Right lung (tissue), 10 donors: ENCODE measurements at places on chromosomes 7 and 10. TPM values are rescaled to one million over a fixed set of nuclear protein-coding genes. Genes with fewer than 3 reads are reported as not detected.

DNA sequence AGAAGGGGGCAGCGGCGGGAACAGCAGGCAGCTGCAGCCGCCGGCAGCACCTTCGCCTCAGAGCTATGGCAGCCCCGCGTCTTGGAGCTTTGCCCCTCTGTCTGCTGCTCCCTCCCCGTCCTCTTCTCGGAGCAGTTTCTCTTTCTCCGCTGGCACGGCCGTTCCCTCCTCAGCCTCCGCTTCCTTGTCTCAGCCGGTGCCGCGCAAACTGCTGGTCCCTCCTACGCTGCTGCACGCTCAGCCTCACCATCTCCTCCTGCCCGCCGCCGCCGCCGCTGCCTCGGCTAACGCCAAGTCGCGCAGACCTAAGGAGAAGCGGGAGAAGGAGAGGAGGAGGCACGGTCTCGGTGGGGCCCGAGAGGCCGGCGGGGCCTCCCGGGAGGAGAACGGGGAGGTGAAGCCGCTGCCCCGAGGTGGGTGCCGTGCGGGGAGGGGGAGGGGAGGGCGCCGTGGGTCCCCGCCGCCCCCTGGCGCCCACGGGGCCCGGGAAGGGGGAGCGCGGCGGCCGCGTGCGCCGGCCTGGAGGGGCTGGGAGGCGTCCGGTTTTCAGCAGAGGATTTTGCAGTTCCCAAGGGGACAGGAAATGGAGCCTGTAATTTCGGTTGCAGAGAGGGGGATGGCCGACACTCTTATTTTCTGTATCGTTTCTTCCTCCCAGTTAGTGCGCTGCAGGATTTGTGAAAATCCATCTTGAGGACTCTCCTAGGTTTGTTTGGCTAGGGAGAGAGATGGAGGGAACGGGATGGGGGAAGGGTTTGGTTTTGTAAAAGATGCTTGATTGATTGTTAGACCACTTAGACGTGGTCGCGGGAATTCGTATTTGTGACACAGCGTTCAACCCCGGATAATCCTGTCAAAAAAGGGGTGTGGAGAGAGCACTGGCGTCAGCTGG is 630 bp downstream of the RSBN1L start:
- peak; percentile 74 for DNase-seq

- no peak for DNase-seq
These were observed 6.0 kb downstream of the PTPRZ1 start for GRCh38 chr7:121878918-121879464.

CCDC7 gene
- polyA plus RNA-seq = 3.8 TPM

SPDYE9 gene
- 0.87 TPM for polyA plus RNA-seq

- no peak for DNase-seq
These were observed 110.1 kb downstream of the ARID5B start for GRCh38 chr10:62011558-62011957.
